ENCODE measurements at places on chromosomes 1 and 21.

- no peak for ATAC-seq
Observed at GRCh38 chr1:78440381-78440793, 50.4 kb upstream of the PTGFR start.

- no peak for ATAC-seq
Observed at GRCh38 chr1:164092603-164093353, 466.2 kb upstream of the PBX1 start.

DNA sequence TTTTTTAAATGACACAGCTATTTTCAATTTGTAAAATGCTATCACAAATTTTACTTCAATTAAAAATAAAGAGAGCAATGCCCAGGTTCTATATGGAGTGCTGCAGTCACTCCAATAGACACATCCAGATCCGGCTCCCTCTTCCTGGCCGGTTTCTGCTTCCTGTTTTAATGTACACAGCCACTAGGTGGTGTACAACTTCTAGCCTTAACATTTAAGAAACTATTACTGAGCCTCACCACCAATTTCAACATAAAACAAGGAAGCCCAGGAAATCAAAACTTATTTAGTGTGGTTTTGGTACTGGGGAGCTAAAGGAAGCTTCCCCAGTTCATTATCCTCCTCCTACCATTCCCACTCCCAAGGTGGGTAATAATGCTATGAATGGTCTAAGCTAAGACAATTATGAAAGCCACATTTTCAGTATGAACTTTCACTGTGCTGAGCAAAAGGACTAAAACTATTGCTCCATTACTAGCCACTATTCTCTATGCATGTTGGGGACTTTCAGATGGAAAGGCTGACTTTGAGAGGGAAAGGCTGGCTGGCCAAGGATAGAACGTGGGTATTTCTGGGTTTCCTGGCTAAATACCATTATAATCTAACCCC lies 25.5 kb upstream of the MTMR11 start:
- ATAC-seq, result peak; percentile 65

DNA sequence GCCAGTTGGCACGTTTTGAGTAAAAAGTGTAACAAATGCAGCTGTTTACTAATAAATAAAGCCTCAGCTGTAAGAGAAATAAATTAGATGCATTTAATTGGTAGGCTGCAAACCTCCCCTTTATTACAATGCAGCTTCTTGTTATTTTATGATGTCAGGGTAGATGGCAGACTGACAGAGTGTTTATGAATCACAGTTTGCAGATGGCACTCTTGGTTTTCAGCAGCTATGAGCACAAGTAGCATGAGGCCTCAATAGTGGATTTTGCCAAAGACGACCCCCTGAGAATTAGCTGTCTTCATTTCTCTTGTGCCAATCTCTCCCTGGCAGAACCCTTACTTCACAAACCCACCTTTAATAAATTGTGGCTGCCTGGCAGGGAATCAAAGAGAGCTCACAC lies 161.2 kb upstream of the C1orf87 start:
- no peak for ATAC-seq

DNA sequence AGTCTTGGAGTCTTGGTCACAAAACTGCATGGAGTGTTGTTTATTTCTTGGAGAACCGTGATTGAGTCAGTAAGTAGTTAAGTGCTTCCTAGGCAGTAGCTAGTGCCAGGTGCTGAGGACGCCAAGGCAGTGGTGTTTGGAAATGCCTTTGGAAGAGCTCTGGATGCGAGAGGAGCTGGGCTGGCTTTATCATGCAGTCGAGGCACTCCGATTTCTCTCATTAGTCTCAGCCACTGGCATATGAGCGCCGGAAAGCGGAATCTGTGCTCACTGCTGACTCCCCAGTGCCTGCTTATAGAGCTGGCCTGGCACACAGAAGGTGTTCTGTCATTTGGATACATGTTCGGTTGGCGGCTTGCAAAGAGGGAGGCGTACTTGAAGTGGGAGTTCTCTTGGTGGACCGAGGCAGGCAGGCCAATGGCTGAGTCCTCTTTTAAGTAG lies 3.6 kb downstream of the TENT5C start:
- ATAC-seq, result no peak

- ATAC-seq, result no peak
Observed at GRCh38 chr21:37636152-37636860, 269.7 kb downstream of the DYRK1A start.

DNA sequence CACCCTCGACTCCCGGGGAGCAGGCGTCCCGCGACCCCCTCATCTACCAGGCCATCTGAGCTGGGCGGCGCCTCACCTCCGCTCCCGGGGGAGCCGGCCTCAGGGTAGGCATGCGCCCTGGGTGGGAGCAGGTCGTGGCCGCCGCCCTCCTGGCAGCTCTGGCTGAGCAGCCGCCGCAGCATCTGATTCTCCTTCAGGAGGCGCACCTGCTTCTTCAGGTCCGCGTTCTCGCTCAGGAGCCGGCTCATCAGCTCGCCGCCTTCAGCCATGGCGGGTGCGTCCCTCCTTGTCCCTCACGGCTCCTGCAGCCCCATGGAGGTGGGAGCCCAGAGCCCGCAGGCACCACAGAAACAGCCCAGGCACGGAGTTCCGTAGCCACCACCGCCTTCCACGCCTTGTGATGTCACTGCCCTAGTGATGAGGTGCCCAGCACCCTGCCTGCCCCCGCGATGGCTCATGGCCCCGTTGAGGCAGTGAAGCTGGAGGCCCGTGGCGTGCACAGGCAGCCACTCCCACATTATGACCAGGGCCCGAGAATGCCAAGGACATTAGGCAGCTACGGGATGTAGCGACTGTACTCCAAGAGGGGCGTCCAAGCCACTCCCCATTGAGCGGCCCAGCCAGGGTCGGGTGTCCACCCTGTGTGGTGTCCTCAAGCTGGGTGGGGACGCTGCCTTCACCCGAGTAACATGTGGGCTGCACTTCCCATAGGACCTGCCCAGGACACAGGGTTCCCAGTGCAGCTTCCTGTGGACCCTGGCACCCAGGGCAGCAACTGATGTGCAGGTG lies 1.5 kb downstream of the SPATC1L start:
- no peak for ATAC-seq

GRCh38 chr1:107695341-107695740 lies 269.6 kb downstream of the VAV3 start:
- no peak for ATAC-seq

DNA sequence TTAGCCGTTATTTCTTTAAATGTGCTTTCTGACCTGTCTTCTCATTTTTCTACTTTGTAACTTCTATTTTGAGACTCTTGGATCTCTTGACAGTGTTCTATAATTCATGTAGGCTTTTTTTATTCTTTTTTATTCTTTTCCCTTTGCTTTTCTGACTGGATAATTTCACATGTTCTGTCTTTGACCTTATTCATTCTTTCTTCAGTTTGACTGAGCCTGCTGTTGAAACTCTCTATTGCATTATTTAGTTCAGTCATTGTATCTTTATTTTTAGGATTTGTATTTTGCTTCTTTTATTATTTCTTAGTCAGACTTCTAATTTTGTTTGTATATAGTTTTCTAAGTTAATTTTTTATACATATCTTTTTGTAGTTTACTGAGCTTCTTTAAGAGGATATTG lies 66.1 kb downstream of the DNAH14 start:
- ATAC-seq, result no peak

DNA sequence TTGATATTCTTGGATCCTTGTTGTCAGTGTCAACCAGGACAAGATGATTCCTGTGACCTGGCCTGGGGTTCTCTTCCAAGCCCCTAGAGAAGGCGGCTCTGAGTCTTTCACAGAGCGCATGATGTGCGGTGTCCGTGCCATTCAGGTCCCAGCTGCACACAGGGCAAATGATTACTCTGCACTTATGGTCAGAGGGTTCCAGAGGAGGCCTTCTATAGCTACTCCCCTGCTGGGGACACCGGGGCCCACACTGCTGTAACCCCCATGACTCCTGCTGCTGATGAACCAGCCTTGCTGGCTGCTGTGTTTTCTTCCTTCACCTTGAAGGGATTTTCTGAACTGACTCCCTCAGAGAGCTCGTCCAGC lies 1.5 kb downstream of the PTGFRN start:
- ATAC-seq, result no peak

GRCh38 chr21:25079053-25079452 lies 528.2 kb downstream of the MRPL39 start:
- no peak for ATAC-seq

GRCh38 chr1:56644919-56645676 lies at the start of gene PRKAA2:
PRKAA2 (plus strand) TSS chr1:56645314; CDS start chr1:56645388, 74 bp downstream.
- ATAC-seq, result no peak

GRCh38 chr1:39643705-39644104 lies 4.3 kb upstream of the HEYL start:
- no peak for ATAC-seq
